Lower lobe of right lung (tissue), 2 donors: ENCODE measurements at places on chromosomes 13 and 19.

- no peak for DNase-seq
Observed at GRCh38 chr19:46975011-46975924, 44.4 kb upstream of the NPAS1 start.

- DNase-seq = no peak
Observed at GRCh38 chr13:106246666-106247188, 288.7 kb downstream of the EFNB2 start.

DNA sequence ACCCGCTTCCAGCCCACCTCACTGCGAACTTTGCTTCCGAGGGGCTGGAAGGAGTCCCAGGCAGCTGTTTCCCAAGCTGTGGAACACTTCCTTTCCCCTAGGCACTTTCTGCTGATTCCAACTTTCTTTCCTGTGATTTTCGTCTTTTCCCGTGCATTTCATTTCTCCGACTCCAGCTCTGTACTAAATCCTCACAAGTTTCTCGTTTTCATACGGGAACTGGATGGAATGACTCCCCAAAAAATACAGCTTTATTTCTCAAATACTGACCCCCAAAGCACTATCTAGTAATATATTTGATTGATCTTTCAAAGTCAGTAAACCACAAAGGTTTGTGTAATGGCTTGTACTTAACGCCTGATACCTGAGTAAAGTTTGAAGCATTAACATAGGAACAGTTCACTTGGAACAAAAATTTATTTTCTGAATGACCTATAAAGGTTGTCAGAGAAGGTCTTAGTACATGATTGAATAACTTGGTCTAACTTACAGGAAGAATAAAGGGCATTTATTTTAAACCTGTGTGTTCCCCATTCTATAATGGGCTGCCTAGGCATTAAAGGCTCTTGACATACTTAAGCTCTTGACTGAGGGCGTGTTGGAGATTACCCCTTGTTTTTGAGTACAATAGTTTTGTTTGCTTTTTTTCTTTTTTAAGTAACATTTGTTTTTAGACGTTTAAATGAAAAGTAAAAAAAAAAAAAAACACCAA lies 1.3 kb upstream of the PCDH9 start:
- no peak for DNase-seq

GRCh38 chr13:67048084-67048820 lies 181.9 kb downstream of the PCDH9 start:
- DNase-seq = no peak

DNA sequence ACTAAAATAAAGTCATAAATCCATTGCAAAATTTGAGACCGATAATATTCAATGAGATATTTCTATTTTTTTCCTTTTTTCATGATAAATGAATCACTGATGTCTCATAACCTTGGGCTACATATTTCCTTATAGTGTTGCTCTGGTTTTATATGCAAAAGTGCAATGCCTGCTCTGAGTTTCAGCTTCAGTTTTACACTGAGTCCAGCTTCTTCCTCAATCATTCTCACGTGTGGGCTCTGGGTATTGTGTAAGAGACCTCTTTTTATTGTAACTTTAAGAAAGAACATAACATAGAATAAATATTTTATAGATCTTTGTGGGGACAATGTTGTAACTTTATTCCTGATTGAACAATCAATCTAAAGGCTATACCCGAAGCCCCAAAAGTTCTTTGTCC lies 280.2 kb upstream of the EDNRB start:
- no peak for DNase-seq

GRCh38 chr19:3132971-3133792 lies 2.7 kb upstream of the GNA15 start:
- no peak for DNase-seq

- no peak for DNase-seq
Observed at GRCh38 chr19:57443121-57443696, 8.1 kb downstream of the ZNF749 start.

- DNase-seq = peak; percentile 45
Observed at GRCh38 chr19:4367781-4368127, 24.4 kb downstream of the MPND start.

DNA sequence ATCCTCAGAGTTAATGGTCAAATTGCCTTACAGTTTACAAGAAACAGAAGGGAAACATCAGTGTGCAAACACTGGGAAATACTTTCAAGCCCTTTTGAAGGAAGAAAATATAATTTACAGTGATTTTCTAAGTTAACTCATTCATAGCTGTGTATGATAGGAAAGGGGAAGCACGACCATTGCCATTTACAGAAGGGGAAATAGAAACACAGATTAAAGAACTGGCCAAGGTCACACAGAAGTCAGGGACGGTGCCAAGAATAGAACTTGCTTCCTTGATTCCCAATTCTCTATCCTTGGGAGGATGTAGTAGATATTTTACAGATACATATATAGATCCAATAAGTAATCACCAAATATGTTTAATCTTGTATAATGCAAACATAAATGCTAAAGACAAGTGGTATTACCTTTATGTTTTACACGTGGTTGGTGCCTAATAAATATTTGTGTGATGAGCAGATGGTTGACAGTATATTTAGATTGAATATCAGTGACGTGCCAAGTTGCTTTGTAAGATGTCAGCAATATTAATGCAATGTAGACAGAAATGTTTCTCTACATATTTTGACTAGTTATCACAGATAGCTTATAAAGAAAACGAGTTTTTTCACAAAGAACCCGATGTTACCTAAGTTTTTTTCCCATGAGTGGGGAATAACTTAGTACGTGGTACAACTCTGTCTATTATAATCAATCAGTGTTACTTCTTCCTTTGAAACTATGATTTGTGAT lies 73.1 kb downstream of the FLT1 start:
- DNase-seq = no peak

GRCh38 chr19:39941151-39941550 lies 6.7 kb upstream of the FCGBP start:
- no peak for DNase-seq

- peak; percentile 93 for DNase-seq
Observed at GRCh38 chr13:113816946-113817859, 46.7 kb downstream of the GAS6 start.

DNA sequence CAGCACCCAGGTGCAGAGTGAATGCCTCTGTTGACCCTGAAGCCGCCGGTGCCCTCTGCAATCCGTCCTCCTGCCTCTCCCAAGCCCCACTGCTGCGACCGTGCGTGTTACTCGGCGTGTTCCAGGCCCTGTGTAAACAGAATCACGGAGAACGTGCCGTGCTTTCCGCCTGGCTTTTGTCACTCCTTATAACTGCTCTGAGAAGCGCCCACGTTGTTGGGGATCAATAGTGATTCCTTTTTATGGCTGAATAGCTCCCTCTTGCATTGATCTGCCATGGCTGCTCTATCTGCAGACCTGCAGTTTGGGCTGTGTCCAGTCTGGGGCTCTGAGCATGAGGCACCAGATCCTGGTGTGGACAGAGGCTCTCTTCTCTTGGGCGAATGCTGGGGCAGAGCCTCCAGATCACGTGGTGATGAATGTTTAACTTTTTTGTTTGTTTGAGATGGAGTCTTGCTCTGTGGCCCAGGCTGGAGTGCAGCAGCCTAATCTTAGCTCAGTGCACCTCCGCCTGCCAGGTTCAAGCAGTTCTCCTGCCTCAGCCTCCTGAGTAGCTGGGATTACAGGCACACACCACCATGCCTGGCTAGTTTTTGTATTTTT lies 15.8 kb downstream of the ADPRHL1 start:
- DNase-seq = peak; percentile 46

GRCh38 chr19:53183146-53183764 lies 9.9 kb downstream of the ZNF665 start:
- no peak for DNase-seq

- DNase-seq = peak; percentile 19
Observed at GRCh38 chr19:6026390-6027227, 48.7 kb upstream of the RANBP3 start.

- no peak for DNase-seq
Observed at GRCh38 chr13:111912991-111913760, 153.8 kb upstream of the SOX1 start.

DNA sequence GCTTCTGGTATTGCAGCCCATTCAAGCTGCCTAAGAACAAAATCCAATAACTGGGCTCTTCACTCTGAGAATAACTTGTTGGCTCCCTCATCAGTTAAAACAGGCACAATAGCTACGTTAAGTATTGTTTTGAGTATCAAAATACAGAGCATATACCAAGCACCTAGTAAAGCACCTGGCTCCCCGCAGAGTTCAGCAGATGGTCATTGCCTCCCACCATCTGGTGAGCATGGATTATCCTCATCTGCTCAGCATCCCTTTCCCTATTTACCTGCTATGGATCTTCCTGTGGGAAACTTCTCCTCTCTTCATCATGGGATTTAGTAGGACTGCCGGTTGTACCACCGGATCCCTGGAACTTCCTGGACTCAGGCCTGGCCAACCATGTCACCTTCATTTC lies 199.2 kb upstream of the MAB21L1 start:
- no peak for DNase-seq

DNA sequence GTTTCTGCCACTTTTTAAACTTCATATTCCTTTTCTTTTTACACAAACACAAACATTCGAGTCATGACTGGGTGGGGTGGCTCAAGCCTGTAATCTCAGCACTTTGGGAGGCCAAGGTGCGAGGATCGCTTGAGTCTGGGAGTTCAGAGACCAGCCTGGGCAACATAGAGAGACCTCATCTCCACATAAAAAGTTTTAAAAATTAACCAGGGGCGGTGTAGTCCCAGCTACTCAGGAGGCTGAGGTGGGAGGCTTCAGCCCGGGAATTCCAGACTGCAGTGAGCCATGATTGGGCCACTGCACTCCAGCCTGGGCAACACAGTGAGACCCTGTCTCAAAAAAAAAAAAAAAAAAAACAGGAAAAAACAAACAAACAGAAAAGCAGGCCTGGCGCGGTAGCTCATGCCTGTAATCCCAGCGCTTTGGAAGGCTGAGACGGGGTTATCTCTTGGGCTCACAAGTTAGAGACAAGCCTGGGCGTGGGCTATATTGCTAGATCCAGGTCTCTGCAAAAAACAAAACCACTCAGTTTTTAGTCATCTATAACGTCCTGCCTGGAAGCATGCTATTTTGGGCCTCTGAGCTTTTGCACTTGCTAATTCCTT lies 583 bp upstream of the BAX start:
- no peak for DNase-seq

GRCh38 chr13:113589961-113590339 lies 5.4 kb downstream of the TFDP1 start:
- DNase-seq = peak; percentile 26

GRCh38 chr13:80341756-80342370 lies 937 bp upstream of the SPRY2 start:
- peak; percentile 76 for DNase-seq

DNA sequence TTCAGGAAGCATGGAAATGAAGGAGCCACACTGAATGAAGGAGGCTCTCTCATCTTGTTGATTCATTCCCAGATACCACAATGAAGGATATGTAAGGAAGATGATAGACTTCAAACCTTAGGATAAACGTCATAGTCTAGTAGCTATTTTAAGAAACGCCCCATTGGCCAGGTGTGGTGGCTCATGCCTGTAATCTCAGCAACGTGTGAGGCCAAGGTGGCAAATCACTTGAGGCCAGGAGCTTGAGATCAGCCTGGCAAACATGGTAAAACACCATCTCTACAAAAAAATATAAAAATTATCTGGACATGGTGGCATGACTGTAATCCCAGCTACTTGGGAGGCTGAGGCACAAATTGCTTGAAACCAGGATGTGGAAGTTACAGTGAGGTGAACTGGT lies 17.1 kb upstream of the ZNF841 start:
- no peak for DNase-seq

GRCh38 chr19:18972301-18972811 lies 31.3 kb upstream of the HOMER3 start:
- no peak for DNase-seq

DNA sequence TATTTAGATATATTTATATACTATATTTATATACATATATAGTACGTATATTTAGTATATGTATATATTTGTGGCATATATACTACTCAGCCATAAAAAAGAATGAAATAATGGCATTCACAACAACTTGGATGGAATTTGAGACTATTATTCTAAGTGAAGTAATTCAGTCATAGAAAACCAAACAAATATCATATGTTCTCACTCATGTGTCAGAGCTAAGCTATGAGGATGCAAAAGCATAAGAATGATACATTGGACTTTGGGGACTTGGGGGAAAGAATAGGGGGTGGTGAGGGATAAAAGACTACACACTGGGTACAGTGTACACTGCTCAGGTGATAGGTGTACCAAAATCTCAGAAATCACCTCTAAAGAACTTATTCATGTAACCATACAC lies 1015.7 kb downstream of the EFNB2 start:
- DNase-seq = no peak

DNA sequence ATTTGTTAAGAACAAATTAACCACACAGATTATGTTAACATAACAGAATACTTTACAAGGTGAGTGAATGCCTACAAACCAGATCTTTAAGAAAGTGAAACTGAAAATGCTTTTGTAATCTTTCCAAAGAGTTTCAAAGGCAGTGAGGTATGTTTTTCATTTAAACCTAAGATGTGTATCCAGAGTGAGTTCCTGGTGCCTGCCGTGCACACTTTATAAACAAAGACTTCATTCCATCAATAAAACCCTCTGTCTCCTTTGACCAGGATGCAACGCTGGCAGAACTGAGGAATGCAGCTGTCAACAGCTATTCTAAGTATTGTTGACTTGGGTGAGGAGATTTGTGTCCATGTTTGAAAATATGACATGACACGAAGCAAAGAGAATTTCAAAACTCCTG lies 344.6 kb downstream of the DNAJC15 start:
- DNase-seq = no peak

DNA sequence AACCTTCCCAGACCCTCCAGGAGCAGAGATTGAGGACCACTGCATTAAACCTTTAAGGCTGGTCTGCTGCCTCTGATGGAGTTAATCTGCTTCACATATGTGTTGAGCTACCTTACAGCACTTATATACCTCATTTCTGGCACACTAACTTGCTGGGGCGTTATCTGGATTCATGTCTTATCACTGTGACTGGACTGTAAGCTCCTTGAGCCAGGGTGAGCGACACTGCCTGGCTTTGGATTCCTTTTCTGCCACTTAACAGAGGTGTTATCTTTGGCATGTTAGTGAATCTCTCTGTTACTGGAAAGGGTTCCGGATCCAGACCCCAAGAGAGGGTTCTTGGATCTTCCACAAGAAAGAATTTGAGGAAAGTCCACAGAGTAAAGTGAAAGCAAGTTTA lies 69.8 kb upstream of the RGCC start:
- DNase-seq = no peak
